Mesenteric fat pad (tissue), 1 donor: ENCODE measurements at places on chromosomes 13 and 19. TPM values are rescaled to one million over a fixed set of nuclear protein-coding genes. Genes with fewer than 3 reads are reported as not detected.

- DNase-seq = no peak
These were observed 3.4 kb downstream of the CACNG6 start for GRCh38 chr19:53994811-53995210.

The KRTDAP gene
- total RNA-seq = not detected

The SBK2 gene
- not detected for total RNA-seq

- no peak for DNase-seq
These were observed 710.9 kb upstream of the SPRY2 start for GRCh38 chr13:81051873-81052272.

GRCh38 chr13:51329606-51330005 lies 9.9 kb upstream of the SERPINE3 start:
- no peak for DNase-seq

The GIPC1 gene
- total RNA-seq = 75.7 TPM

The ZNF345 gene
- 3.1 TPM for total RNA-seq

DNA sequence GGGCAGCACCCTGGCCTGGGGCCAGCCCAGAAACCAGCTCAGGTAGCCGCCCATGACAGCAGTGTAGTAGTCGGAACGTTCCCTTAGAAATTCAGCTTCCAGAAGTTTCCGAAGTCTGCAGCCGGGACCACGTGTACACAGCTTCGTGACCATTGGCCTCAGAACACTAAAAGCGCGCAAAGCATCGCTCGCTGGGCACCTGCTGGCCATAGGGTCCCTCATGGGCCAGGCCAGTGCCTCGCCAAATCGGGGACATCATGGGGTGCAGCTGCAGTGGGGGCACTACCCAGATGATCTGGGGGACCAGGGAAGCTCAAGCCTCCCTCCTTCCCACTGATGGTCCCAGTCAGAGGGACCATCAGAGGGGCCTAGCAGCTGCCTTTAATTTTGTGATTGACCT lies 384.5 kb downstream of the MTUS2 start:
- no peak for DNase-seq

- no peak for DNase-seq
These were observed 12.1 kb downstream of the RNASEH2B start for GRCh38 chr13:50921706-50922105.

The ZNF625 gene
- total RNA-seq = 3.4 TPM

DNA sequence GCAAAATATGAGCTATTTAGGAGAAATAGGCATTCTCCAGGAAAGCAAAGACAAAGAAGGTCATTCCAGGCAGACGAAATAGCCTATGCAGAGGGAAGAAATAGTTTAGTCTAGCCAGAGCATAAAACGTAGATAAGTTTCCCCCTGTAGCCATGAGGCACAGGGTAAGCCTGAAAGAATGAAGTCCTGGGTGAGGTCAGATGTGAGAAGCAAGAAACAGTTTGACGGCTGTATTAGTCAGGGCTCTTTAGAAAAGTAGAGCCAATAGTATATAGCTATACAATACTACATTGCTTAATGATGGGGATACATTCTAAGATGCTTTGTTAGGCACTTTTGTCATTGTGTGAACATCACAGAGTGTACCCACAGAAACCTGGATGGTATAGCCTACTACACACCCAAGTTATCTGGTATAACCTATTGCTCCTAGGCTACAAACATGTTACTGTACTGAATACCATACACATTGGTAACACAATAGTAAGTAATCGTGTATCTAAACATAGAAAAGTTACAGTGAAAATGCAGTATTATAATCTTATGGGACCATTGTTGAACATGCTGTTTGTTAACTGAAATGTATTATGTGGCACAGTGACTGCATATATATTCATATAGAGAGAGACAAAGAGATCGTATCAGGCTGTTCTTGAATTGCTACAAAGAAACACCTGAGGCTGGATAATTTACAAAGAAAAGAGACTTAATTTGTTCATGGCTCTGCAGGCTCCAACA lies 59.3 kb upstream of the WDFY2 start:
- DNase-seq = no peak

- no peak for DNase-seq
These were observed 21.8 kb upstream of the KBTBD7 start for GRCh38 chr13:41216160-41216559.

- DNase-seq = no peak
These were observed 47.9 kb upstream of the TMTC4 start for GRCh38 chr13:100722517-100722916.

- DNase-seq = no peak
These were observed 29.5 kb downstream of the SLC25A15 start for GRCh38 chr13:40818926-40819325.

- DNase-seq = peak; percentile 33
These were observed 62.7 kb downstream of the F2RL3 start for GRCh38 chr19:16951529-16951928.

DNA sequence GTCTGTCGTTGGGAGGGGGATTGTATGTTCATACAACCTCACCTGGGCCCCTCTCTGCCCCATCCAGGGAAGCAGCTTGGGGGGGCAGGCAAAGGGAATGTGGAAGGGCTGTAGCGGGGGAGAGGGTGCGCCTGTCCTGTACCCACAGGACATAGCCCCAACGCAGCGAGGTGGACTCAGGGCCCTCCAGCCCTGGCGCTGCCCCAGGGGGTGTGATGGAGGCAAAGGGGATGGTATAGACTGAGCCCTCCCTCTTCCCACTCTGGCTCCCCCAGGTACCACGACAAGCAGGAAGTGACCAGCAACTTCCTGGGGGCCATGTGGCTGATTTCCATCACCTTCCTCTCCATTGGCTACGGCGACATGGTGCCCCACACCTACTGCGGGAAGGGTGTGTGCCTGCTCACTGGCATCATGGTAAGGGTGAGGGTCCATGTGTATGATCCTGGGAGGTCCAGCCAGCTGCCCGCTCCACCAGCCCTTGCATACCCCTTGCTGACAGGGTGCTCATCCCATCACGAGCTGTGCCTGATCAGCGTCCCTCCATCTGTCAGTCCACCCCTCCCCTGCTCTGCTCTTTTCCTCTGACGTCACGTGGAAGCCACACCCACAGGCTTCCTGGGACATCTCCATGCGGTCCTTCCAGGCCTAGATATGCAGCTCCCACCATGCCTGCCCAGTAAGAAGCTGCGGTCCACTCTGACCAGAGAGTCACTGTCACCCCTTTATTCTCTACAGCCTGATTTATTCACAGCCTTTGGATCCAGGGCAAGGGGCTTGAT lies 18.3 kb downstream of the KCNN1 start:
- no peak for DNase-seq

The KCTD12 gene
- total RNA-seq = 121 TPM
